ENCODE measurements at places on chromosomes 3 and 15. TPM values are rescaled to one million over a fixed set of nuclear protein-coding genes. Genes with fewer than 3 reads are reported as not detected.

- no peak for DNase-seq
These were observed 32.9 kb downstream of the MEGF11 start for GRCh38 chr15:66220601-66221000.

- DNase-seq, result no peak
These were observed 14.7 kb downstream of the STAB1 start for GRCh38 chr3:52509753-52510328.

DNA sequence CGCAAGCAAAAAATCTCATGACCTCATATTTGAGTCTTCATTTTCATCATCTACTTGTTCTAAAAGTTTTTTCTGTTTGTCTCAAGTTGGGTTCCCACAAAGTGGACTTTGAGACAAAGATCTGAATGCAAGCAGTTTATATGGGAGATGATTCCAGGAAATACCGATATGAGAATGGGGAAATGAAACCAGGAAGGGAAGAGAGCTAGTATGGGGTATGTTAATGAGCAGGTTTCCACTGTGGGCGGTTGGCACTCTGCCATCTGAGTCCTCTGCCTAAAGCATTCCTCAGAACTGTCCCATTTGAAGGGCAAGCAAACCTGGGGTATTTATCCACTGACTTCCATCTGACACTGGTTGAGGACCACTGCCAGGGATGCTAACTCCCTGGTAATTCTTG, 8.8 kb downstream of the ADPRH start:
- no peak for DNase-seq

The CCK gene
- total RNA-seq, result not detected

DNA sequence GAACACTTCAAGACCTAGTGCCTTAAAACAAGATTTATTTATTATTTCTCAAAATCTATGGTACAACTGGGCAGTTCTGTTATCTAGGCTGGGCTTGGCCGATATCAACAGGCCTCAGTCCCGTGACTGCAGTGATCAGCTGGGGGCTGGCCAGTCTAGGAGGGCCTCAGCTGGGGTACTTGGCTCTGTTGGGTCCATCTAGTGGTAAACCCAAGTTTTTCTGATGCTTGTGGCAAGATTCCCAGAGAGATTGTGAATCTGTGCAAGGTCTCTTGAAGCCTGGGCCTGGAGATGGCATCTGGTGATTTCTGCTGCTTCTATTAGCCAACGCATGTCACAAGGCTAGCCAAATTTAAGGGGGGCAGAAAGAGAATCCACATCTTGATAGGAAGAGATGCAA, 482.4 kb upstream of the SGO1 start:
- DNase-seq, result no peak
